SJSA1 (cell line): ENCODE measurements at places on chromosomes 12 and 14. TPM values are rescaled to one million over a fixed set of nuclear protein-coding genes. Genes with fewer than 3 reads are reported as not detected.

FGF6 gene
- total RNA-seq: not detected in 2 replicates

LRTM2 gene
- not detected in 2 replicates for total RNA-seq

ANO4 gene
- total RNA-seq: 0.24 TPM in 1 of 2 replicates, not detected in the other

AICDA gene
- not detected in 2 replicates for total RNA-seq

DNA sequence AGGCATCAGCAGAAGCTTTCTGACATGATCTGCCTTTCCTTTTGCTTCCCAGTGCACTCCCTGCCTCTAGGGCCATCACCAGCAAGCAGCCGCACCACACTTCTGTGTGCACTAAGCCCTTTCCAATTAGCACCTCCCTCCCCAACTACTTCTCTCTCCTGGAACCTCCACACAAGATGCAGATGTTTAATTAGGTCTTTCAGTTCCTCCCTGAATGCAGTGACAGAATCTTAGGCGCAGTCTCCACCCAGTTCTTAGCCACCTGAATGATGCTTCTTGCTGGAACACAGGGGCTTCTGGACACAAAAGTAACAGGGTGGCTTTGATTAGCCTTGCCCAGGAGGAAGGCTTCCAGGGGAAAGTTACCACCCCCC is 32.9 kb downstream of the NIN start:
- H3K27ac ChIP-seq: no peak overlapping the region
- no peaks in the 10 kb centered on the region for H3K36me3 ChIP-seq
- DNase-seq: no peak

GRCh38 chr12:105970885-105971284 is 167.9 kb downstream of the NUAK1 start:
- DNase-seq: no peak
- peaks cover 19% of the 10 kb centered on the region for H3K4me1 ChIP-seq
- H3K36me3 ChIP-seq: no peaks in the 10 kb centered on the region
- H3K27ac ChIP-seq: no peak overlapping the region

GRCh38 chr12:100267603-100268281 is 765 bp downstream of the SCYL2 start:
- H3K4me1 ChIP-seq: peaks cover 18% of the 10 kb centered on the region
- no peak for DNase-seq
- no peaks in the 10 kb centered on the region for H3K27me3 ChIP-seq

DNA sequence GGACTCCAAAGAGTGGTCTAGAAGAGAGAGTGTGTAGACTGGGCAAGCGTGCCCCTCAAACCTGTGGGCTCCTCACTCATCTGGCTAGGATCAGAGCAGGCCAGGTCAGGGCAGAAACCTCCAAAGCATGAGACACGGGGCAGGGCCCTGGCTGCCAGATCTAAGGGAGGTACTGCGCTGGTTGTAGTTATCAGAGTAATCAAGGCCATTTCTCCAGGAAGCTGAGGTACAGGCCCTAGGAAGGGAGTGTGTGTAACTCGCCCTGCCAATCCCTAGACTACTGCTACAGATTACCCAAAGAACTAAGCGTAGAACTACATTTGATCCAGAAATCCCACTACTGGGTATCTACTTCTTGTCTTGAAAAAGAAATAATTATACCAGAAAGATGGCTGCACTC is 84.5 kb downstream of the SSPN start:
- H3K36me3 ChIP-seq: no peaks in the 10 kb centered on the region
- no peak overlapping the region for H3K4me3 ChIP-seq
- no peaks in the 10 kb centered on the region for H3K27me3 ChIP-seq
- no peak overlapping the region for H3K27ac ChIP-seq
- no peak for DNase-seq
- H3K4me1 ChIP-seq: peaks cover 37% of the 10 kb centered on the region

DNA sequence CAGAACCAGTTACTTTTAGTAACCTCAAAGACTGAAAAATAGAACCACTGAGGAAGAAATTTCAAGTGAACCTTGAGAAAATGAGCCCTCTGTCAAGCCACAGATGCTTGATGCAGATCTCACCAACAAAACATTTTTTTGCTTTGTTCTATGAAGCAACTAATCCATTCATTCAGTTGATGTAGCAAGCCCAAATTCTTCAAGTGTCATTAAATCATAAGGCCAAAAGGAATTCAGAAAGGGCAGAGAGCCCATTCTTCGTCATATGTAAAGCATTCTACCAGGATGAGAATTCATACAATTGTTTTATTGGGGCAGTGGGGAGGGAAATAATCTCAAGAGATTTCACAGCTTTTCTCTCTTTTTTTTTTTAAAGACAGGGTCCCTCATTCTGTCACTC is 218.0 kb upstream of the RGS6 start:
- no peaks in the 10 kb centered on the region for H3K27me3 ChIP-seq
- H3K36me3 ChIP-seq: peaks cover 12% of the 10 kb centered on the region
- H3K4me3 ChIP-seq: no peak overlapping the region
- H3K4me1 ChIP-seq: peaks cover 41% of the 10 kb centered on the region
- peak overlapping the region; percentile 67 for H3K27ac ChIP-seq

GRCh38 chr14:71103662-71104484 is 196.6 kb downstream of the PCNX1 start:
- H3K27me3 ChIP-seq: no peaks in the 10 kb centered on the region
- no peaks in the 10 kb centered on the region for H3K4me1 ChIP-seq
- peaks cover 20% of the 10 kb centered on the region for H3K36me3 ChIP-seq
- no peak overlapping the region for H3K4me3 ChIP-seq

DNA sequence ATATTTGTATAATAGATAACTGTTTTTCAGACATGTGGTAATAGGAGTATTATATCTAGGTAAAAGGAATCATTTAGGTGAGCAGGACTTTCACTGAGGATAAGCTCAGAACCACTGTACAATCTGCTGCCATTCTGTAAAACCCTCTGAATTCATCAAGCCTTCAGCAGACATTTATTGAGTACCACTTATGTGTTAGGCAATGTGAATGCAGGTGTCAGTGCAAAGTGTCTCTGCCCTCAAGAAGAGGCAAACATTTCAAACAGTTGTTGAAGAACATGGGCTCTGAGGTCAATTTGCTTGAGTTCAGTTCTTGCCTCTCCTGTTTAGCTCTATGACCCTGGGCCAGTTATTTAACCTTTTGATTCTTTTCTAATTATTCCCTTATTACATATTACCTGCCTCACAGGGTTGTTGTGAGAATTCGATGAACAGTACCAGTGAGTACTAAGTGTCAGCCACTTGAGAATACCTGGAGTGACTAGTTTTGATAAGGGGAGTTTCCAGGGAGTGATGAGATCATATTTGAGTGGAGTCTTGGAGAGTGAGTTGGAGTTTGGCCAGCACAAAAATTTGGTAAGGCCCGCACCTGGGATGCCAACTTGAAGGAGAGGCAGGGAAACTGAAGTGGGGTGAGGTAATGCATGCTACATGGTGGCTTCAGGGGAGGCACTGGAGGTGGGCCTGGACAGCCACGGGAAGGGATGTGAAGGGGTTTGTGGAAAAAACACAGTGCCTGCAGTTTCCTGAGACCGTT is 33.7 kb downstream of the RASSF8 start:
- no peaks in the 10 kb centered on the region; the same call in 1 of the 2 replicates for H3K36me3 ChIP-seq
- no peak overlapping the region for H3K4me3 ChIP-seq
- H3K27ac ChIP-seq: no peak overlapping the region
- H3K4me1 ChIP-seq: peaks cover 47% of the 10 kb centered on the region
- no peak for DNase-seq

- H3K4me3 ChIP-seq: no peak overlapping the region
- H3K27me3 ChIP-seq: peaks cover 9% of the 10 kb centered on the region; the same call in 1 of the 2 replicates
- no peaks in the 10 kb centered on the region for H3K36me3 ChIP-seq
- H3K4me1 ChIP-seq: no peaks in the 10 kb centered on the region
Measured at GRCh38 chr12:117105902-117106301, 6.7 kb upstream of the TESC start.
